Renal cortex interstitium (tissue), 15 donors: ENCODE measurements at places on chromosomes 13 and 19. TPM values are rescaled to one million over a fixed set of nuclear protein-coding genes. Genes with fewer than 3 reads are reported as not detected.

DNA sequence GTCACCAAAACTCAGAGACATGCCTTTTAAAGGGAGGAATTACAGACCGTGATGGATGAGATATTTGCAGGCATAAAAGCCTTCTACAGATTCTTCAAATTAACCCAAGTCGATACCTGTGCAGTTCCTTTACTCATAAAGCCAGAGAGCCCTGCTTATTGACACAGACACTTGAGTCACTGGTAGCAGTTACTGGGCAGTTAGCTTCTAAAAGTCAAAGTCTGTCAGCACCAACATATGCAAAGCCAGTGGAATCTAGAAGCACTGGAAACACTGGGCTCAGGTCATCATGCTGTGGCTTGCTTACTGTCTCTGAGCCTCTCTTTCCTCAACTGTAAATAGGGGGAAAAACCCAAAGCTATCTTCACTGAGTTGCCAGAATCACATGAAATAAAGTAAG is 25.7 kb upstream of the LRCH1 start:
- DNase-seq = no peak

- no peak for DNase-seq
Observed at GRCh38 chr13:36696410-36697010, 22.7 kb downstream of the SERTM1 start.

DNA sequence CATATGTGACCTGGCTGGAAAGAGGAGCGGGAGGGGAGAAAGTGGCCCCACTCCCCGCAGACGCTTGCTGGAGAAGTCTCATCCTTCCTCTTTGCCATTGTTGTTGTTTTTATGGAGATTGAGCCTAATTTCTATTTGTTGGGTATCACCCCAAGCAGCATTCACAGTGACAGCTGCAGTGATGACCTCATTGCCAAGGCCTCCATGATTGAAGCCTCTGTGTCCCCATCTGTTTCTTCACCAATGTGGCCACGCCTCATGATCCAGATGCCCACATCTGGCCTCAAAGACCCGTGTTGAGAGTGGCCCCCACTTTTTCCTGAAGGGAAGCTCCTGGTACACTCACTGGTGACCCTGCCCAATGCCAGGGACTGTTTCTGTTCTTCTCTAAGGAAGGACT is 154.2 kb downstream of the SLC7A1 start:
- no peak for DNase-seq

ERVV-1 gene
- polyA plus RNA-seq = 0.07 TPM

DNA sequence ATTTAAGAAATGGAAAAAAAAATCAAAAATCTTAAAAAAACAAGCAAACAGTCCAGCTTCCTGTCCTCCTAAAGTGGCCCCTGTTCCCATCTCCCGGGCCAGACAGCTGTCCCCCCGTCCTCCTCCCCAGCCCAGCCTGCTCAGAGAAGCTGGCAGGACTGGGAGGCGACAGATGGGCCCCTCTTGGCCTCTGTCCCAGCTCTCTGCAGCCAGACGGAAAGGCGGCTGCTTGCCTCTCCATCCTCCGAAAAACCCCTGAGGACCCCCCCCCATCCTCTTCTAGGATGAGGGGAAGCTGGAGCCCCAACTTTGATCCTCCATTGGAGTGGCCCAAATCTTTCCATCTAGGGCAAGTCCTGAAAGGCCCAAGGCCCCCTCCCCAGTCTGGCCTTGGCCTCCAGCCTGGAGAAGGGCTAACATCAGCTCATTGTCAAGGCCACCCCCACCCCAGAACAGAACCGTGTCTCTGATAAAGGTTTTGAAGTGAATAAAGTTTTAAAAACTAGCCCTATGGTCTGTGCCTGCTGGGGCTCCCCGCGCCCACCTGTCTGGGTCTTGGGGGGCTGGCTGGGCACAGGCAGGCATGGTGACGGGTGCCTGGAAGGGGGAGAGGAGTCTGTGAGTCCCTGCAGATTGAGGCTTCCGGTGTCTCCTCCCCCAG is 3.8 kb downstream of the GADD45GIP1 start:
- no peak for DNase-seq

SERTM1 gene
- polyA plus RNA-seq = 0.50 TPM

CACNA1A gene
- 1.9 TPM for polyA plus RNA-seq

GRCh38 chr19:2164020-2164998 is 576 bp downstream of the DOT1L start:
- DNase-seq = no peak

- DNase-seq = no peak
Observed at GRCh38 chr13:40599747-40600146, 66.7 kb downstream of the FOXO1 start.

CTU1 gene
- 2.1 TPM for polyA plus RNA-seq

SPACA4 gene
- not detected for polyA plus RNA-seq

GRCh38 chr19:2343289-2343982 is 15.0 kb downstream of the SPPL2B start:
- no peak for DNase-seq

DNA sequence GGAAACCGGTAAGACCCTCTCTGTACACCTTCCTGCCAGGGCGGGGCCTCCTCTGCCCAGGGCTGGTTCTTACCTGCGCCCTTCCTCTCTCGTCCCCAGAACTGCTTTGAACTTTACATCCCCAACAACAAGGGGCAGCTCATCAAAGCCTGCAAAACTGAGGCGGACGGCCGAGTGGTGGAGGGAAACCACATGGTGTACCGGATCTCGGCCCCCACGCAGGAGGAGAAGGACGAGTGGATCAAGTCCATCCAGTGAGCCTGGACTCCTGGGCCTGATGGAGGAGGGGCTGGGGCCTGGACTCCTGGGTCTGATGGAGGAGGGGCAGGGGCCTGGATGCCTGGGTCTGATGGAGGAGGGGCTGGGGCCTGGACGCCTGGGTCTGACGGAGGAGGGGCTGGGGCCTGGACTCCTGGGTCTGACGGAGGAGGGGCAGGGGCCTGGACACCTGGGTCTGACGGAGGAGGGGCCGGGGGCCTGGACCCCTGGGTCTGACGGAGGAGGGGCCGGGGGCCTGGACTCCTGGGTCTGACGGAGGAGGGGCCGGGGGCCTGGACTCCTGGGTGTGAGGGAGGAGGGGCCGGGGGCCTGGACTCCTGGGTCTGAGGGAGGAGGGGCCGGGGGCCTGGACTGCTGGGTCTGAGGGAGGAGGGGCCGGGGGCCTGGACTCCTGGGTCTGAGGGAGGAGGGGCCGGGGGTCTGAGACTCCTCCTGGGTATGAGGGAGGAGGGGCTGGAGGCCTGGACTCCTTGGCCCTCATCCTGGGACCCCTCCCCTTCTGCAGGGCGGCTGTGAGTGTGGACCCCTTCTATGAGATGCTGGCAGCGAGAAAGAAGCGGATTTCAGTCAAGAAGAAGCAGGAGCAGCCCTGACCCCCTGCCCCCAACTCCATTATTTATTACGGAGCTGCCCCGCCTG is 9.4 kb downstream of the CYTH2 start:
- DNase-seq = no peak

DNA sequence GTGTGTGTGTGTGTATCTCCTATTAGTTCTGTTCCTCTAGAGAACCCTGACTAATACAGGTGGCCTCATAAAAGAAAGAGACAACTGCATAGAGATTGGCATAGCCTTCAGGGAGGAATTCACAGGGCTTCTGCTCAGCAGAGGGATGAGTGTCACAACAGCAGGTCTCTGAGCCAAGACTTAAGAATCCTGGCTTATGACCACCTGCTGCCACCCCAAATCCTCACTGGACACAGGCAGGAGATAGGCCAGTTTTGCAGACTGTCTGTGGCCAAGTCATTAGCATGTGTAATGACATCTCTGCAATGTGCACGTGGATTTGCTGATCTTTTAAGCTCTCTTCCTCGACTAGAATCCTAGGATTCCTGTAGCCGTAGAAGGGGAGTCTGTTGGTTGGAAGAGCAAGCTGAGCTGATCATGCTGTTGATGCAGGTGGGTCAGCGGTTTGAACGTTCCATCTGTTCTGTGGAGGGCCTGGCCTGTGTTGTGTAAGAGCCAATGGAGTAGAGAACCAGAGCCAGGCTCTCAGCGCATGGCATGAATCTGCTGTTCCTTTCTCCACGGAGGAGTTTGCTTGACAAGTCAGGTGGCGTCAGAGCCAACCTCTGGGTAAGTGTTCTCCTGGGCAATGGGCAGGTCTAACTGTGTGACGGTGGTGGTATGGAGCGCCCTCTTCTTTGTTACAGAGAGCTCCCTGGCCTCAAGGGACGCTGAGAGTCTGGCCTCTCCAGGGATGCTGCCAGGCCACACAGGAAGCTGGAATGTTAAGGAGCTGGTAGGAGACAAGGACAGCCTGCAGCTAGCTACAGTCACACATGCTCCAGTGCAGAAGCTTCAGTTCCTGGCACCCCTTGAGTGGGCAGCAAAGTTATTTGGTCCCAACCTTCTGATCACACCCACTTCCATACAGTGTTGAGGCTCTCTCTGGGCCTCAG is 503.1 kb downstream of the FOXO1 start:
- DNase-seq = no peak

DNA sequence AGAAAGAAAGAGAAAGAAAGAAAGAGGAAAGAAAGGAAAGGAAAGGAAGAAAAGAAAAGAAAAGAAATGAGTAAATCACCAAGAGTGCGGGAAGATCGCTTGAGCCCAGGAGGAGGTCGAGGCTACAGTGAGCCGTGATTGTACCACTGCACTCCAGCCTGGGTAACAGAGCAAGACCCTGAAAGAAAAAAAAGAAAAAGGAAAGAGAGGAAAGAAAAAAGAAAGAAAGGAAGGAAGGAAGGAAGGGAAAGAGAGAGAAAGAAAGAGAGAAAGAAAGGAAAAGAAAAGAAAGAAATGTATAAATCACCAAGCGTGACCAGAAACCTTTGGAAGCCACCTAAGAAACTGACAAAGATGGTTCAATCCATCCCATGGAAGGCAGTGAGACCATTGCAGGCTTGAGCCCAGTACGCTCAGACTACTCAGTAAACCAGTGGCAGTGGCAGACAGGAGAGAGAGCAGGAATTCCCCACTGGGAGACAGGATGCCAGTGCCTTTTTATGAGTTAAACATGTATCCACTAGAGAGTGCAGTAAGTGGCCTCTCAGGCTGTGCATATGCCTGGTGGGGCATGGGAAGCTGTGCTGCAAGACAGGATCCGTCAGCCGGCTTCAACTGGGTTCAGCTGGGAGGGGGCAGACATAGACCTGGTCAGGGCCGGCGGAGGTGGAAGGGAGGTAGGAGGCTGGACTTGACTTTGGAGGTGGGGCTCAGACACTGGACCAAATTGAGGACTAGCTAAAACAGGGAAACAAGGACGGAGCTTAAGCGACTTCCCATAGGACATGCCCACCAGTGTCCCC is 4.8 kb downstream of the GPR42 start:
- no peak for DNase-seq

DNA sequence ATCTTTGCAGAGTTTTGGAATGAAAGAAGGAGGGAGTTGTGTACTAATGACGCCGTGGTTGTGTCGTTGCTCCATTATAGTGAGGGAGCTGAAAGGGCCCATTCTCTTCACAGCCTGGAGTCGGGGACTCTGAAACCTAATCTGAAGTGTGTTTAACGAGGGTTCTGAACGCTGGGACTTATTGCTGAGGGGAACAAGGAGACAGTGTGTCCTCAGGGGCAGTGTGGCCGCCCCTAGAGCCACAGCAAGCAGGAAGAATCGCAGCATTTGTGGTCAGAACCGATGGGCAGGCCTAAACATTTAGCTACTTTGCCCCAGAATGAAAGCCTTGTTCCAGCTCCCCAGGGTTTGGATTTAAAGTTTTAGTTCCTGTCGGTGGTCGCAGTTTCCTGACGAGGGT is 156.4 kb upstream of the RNF113B start:
- DNase-seq = no peak

FXYD3 gene
- polyA plus RNA-seq = 11.7 TPM

DNA sequence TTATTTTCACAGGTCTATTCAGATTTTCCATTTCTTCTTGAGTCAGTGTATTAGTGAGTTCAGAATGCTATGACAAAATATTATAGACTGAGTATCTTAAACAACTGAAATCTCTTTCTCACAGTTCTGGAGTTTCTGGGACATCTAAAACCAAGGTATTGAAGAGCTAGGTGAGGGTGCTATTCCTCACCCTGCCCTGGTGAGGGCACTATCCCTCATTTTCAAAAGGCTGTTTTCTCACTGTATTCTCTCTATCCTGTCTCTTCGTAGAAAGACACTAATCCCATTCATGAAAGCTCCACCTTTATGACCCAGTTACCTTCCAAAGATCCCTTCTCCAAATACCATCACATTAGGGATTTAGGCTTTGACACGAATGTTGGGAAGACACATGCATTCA is 1617.1 kb downstream of the PCDH9 start:
- DNase-seq = no peak

COX6B2 gene
- polyA plus RNA-seq = 1.9 TPM

GRCh38 chr13:114097893-114098688 is 34.3 kb downstream of the RASA3 start:
- no peak for DNase-seq

GRCh38 chr13:84951128-84951527 is 848.1 kb downstream of the SLITRK6 start:
- DNase-seq = no peak

DNA sequence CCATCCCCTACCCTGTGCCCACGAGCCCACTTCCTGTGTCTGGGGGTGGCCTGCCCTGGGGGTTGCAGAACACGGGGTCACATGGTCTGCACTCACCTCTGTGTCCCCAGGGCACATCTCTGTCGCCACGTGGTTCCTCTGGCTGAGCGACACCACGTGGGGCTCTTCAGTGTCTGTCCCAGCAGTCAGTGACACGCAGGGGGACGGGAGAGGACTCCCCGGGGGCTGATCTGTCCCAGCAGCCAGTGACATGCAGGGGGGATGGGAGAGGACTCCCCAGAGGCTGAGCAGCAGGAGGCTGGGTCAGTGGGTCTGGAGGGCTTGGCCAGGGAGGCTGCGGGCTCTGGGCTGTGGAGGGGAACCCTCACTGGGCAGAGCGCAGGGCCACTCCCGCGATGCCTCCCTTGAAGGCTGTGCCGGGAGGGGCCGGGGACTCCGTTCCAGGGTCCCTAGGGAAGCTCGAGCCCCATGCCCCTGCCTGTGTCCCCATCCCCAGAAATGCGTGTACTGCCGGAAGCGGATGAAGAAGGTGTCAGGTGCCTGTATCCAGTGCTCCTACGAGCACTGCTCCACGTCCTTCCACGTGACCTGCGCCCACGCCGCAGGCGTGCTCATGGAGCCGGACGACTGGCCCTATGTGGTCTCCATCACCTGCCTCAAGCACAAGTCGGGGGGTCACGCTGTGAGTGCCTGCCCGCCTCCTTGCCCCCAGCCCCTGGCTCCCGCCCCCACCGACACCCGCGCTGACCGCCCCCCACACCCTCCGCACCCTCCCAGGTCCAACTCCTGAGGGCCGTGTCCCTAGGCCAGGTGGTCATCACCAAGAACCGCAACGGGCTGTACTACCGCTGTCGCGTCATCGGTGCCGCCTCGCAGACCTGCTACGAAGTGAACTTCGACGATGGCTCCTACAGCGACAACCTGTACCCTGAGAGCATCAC is 174.8 kb downstream of the KDM4B start:
- DNase-seq = no peak

GRCh38 chr13:23748109-23748990 is 140.8 kb downstream of the MIPEP start:
- no peak for DNase-seq

DNA sequence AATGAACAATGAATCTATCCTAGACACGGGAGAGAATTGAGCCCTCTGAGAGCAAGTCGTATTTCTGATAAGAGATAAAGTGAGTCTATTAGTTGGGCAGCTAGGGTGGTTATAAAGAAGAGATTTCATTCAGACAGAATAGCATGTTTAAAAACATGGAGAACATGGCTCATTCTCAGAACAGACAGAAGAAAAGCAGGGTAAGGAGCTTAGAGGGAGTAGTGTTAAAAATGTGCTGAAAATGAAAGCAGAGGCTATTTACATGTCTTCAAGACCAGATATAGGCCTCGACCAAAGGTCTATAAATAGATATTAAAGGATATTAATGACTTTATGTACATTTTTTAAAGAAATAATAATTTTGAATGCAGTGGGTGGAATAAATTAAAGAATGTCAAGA is 149.5 kb downstream of the SLITRK1 start:
- no peak for DNase-seq

LILRB2 gene
- polyA plus RNA-seq = 1.7 TPM

- no peak for DNase-seq
Observed at GRCh38 chr13:93060144-93060543, 166.5 kb upstream of the GPC6 start.
